ENCODE measurements at places on chromosomes 5 and 9.
A peak's percentile ranks its signal among the peaks of the same experiment; 100 is the strongest.

- DNase-seq, result no peak
These were observed 68.4 kb downstream of the ANKRD33B start for GRCh38 chr5:10632110-10632761.

DNA sequence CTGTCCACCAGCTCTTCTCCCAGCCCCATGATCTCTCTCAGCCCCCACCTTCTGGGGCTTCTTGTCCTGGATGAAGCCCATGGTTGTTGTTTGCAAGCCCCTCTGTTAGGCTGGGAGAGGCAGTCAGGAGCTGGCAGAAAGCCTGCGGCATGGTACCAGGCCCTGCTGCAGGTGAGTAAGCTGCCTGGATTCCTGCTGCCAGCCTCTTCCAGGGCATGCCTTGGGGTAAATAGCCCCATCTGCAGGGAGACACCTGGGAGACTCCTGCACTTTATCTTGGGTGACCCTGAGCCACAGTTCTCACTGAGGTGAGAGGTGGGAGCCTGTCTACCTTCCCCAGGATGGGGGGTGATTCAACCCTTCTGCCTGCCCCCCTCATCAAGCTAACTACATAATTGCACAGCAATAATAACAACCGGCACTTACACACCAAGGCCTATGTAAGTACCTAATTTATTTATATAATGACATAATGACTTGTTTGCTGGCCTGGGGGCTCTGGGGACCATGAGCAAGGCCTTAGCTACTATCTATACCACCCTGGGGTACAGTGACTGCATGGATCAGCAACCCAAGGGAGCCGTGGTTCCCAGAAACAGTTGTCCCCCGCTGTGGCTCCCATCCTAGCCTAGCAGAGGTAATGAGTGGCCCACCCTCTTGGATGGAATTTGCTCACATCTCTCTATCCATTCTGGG lies 116.0 kb downstream of the PSD2 start:
- DNase-seq, result peak; percentile 23

GRCh38 chr9:137742698-137743097 lies 123.9 kb downstream of the EHMT1 start:
- no peak for DNase-seq

- DNase-seq, result no peak
These were observed 16.1 kb downstream of the FBP1 start for GRCh38 chr9:94623253-94623652.

GRCh38 chr5:159904874-159905273 lies 11.4 kb upstream of the ADRA1B start:
- no peak for DNase-seq

DNA sequence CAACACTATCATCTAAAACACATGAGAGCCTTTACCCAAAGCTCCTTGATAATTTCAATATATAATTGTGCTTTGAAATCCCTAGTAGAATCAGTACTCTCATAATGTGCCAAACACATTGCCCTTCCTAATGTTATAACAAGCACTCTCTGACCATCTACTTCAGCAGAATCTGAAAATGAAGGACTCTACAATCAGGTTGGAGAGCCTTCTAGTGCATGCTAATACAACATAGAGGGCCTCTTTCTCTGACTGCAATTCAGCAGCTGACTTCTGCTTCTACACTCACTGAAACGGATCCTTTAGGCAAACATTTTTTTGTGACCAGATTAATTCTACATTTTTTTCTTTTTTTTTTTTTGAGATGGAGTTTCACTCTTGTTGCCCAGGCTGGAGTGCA lies 155.6 kb downstream of the EPB41L4A start:
- DNase-seq, result no peak

- no peak for DNase-seq
These were observed 12.6 kb upstream of the CEMIP2 start for GRCh38 chr9:71780953-71781352.

DNA sequence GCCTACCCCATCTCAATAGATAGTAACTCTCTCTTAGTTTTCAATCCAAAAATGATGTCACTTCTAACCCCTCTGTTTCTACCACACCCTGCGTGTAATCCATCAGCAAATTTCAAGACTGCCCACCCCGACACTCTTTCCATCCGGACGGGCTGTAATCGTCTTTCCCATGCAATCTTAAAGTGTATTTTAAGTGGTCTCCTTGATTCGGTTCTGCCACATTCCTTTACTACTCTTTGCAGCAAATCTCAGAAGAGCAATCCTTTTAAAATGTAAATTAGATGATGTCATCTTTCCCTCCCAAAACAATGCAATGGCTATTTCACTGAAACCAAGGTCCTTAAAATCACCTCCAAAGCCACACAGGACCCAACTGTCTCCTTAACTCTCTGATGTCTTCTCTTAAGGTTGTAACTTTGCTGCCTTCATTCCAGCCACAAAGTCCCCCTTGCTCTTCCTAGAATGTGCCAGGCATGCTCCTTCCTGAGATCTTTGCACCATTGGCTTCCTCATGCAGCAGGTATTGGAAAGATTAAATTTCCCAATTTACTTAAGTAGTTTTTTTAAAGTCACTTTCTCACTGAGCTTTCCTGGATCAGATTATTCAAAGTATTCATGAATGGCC lies 932.5 kb upstream of the WWC1 start:
- DNase-seq, result no peak

- no peak for DNase-seq
These were observed 144.9 kb downstream of the CEP120 start for GRCh38 chr5:123278284-123278683.

GRCh38 chr9:95082401-95083084 lies 235.0 kb downstream of the FANCC start:
- DNase-seq, result no peak

GRCh38 chr9:93843396-93843795 lies 111.8 kb downstream of the BARX1 start:
- no peak for DNase-seq

DNA sequence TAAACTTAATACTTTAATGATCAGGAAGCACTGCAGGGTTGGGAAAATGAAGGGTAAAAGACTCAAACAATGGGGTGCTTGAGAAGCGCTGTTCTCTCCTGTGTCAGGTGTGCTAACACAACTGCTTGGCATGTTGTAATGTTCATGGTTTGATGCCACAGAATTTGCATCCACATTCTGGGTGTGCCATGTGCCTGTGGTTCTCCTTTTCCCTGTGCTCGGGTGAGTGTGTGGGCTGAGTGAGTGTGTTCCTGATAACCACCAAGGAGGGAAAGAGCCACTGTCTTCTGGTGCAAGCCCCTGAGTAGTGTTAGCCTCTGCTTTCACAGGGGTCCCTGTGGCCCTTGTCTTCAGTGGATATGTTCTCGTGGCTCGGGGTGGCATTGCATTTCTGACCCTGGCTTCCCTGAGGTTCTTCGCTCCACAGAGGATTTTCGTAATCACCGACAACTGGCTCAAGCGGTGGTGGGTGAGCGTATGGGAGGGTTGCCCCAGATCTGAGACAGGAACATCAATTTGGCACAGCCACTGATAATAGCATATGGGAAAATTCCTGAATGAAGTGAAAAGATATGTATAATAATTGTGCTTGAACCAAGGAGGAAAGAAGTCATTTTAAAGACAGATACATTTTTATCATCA lies 102.0 kb downstream of the MVB12B start:
- no peak for DNase-seq

DNA sequence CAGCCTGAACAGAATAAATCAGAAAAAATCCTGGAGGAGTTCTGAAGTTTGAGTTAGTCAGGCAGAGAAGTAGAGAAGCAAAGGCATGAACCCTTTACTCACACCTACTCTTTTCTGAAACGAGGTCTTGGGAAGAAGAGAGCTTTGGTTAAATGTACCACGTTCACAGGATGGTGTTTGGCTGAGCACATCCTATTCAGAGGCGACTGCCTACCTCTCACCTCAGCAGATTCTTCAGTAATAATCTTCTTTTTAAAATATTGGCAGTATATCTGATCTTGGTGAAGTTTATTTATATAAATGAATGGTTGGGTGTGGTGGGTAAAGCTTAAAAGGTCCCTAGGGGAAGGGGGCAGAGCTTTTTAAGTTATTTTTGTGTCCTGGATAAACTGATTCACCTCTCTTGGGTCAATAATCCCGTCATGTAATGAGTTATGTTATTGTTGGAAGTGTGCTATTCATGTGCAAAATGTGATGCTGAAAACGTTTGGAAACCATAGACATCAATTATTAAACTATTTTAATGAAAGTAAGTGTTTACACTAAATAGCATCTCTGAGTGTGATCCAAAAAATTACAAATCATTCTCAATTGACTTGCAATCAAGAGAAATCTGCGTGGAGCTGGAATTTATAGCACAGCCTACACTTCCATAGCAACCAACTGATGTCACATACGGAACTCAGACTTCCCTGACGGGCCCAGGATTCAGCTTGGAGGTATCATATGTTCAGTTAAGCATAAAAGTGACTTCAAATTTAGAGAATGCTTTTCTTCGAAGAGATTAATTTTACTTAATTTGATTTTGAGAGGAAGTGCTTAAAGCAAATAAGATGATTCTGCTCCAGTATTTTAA lies 94.3 kb upstream of the EQTN start:
- DNase-seq, result no peak

DNA sequence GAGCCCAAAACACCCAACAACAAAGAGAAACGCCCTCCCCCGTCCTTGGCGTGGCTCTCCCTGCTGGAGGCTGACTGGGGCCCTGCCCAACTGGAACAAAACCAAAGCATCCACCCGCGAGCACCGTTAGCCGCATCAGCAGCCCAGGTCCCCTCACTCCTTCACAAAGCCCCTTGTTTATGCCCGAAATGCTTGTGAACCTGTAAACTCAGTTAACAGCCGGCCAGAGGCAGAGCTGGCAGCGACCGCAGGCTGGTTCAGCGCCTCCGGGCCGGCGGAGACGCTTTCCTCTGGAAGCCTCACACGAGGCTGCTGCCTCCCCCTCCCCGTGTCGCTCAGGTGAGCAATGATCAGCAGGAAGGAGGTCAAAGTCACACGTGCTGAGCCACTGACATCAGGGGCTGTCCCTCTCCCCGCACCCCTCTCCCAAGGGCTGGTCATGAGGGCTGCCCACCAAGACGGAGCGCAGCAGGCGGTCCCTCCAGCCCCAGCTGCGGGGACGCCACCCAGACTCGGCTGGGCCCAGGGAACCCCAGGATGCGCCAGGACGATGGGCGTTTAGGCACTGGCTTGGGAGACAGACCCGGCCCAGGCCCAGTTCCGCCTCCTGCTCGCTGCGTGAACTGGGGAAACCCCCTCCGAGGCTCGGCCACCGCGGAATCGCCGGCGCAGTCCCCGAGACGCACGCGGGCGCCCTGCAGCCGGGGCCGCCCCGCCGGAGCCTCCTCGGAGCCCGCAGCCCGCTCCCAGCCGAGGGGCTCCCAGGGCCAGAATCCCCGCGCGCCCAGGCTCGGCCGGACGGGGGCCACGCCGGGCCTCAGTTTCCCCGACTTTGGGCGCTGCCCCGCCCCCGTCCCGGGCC lies 563 bp downstream of the SNAPC4 start:
- peak; percentile 26 for DNase-seq

DNA sequence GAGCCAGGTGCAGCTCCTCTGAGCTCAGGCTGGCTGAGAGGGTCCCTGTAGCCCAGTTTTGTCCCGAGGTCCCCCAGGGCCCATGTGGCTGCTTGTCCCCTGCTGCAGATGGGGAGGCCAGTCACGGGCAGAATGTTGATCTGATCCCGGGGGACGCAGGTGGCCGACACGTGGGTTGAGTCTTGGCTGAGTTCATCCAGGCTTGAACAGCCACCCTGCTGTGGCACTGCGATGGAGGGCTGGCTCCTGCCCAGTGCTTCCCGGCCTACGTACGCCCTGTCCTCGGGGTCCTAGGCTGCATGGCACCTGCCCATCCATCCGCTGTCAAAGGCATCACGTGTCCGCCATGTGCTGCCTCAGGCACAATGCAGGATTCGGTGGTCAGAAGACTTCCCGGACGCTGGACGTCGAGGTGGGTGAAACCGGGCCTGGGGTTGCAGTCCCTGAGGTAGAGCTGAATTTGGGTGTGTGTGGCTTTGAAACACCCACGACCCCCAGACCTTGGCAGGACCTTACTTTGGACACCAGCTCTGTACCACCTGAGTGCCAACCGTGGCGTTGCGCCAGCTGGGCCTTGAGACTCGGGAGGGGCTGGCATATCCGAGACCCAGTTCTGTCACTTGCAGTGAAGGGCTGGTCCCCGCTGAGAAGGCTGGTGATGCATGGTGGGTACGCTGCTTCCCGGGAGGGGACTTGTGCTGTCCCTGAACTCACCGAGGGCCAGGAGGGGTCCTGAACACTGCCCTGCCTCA lies 22.3 kb downstream of the RXRA start:
- no peak for DNase-seq

DNA sequence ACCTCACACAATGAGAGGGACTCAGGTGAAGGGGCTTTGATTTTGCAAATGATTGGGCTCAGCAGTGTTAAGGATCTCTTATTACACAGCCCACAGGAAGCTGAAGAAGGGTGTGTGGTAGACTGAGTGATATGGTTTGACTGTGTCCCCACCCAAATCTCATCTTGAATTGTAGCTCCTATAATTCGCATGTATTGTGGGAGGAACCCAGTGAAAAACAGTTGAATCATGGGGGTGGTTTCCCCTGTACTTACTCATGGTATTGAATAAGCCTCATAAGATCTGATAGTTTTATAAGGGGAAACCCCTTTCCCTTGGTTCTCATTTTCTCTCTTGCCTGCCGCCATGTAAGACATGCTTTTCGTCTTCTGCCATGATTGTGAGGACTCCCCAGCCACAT lies 132.5 kb upstream of the FBXL7 start:
- DNase-seq, result no peak

- DNase-seq, result no peak
These were observed 36.5 kb downstream of the RGS3 start for GRCh38 chr9:113499876-113500497.

DNA sequence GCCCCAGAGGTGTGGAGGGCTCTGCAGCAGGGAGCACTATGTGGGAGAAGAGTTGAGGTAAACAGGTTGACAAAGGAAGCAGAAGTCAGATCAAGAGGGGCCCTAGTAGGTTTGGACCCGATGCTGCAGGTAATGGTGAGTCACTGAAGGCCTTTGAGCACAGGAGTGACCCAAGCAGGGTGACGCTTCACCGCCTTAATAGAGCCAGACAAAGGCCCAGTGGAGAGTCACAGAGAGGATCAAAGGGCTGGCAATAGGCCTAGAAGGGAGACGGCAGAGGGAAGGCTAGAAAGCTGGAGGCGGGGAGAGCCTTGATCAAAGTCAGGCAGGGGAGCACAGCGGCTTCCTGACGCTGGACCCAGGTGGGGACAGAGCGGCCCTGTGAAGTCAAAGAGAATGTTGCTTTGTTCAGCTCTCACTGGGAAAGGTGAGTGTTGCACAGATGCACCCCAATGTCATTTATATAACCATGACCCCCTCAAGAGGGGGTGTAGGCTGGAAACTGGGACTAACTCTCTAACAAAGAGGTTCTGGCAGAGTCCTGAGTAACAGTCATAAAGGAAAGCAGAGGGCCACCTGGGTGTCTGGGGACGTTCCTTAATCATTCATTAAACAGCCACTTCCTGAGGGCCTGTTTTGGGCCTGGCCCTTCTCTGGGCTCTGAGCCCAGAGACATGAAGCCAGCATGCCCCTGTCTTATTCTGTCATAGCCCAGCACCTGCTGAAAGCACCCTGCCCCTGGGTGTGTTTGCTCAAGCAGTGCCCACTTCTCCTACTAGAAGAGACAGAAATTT lies 9.8 kb upstream of the CPLX2 start:
- DNase-seq, result no peak

All from mammary epithelial cell (primary cell).